ENCODE measurements at places on chromosomes 7 and 10.

- no peak for DNase-seq
Measured at GRCh38 chr10:12980713-12981306, 20.7 kb downstream of the CCDC3 start.

DNA sequence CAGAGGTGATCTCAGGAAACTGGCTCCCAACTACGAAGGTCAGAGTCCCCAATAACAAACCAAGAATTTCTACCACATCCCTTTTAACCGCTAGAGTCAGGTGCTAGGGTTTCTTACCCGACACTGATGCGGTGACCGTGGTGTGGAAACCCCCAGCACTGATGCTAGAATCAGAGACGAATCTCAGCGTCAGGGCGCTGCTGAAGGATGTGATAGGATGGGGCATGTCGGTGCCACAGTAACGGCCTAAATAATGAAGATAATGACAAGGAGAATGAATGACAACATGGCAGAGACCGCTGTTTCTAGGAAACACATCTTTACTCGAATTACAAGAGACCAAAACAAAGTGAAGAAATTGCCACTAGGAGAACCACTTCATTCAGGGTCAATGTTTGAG, 131.1 kb upstream of the RSU1 start:
- DNase-seq, result no peak

- DNase-seq, result no peak
Measured at GRCh38 chr10:69241575-69241974, 21.4 kb downstream of the HKDC1 start.

GRCh38 chr10:129938460-129938859, 25.6 kb downstream of the EBF3 start:
- no peak for DNase-seq

GRCh38 chr10:71840177-71840957, 10.7 kb downstream of the PSAP start:
- DNase-seq, result no peak

DNA sequence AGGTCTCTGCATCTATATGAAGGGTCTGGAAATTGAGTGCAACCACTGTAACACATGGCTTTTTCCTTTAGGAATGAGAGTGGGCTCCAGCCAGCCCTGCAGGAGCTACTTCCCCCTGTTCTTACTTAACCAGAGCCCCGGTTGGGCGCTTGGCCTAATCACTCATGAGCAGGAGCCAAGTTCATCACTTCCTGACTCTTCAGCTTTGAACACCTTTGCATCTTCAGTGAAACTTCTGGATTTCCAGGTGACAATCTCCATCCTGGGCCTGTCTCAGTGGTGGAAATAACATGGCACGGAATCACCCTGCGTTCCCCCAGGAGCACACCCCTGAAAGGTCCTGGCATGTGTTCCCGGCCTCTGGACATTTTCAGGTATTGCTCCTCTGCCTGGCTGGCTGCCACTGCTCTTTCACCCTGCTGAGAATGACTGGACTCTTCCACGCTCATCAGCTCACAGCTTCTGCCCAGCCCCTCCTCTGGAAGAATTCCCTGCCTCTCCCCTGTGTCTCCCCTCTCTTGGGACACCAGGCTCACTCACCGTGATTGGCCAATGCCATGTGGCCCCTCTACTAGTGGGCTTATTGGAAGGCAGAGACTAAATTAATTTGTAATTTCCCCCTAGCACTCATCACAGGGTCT, 229.1 kb upstream of the GRB10 start:
- no peak for DNase-seq

- DNase-seq, result no peak
Measured at GRCh38 chr10:120420421-120420820, 36.6 kb upstream of the PLPP4 start.

- DNase-seq, result peak; percentile 39
Measured at GRCh38 chr10:30434273-30435072, 489 bp downstream of the MAP3K8 start.

DNA sequence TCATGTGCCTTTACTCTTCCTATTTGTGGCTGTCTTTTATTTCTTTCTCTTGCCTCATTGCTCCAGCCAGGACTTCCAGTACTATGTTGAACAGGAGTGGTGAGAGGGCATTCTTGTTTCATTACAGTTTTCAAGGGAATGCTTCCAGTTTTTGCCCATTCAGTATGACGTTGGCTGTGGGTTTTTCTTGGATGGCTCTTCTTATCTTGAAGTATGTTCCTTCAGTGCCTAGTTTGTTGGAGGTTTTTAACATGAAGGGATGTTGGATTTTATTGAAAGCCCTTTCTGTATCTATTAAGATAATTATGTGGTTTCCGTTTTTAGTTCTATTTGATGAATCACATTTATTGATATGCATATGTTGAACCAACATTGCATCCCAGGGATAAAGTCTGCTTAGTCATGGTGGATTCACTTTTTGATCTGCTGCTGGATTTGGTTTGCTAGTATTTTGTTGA, 96.8 kb downstream of the GLCCI1 start:
- no peak for DNase-seq

- no peak for DNase-seq
Measured at GRCh38 chr7:138074540-138074939, 1.7 kb upstream of the AKR1D1 start.

- no peak for DNase-seq
Measured at GRCh38 chr7:82821037-82821436, 341.6 kb downstream of the PCLO start.

GRCh38 chr7:91941450-91941849, 788 bp downstream of the AKAP9 start:
- peak; percentile 11 for DNase-seq

GRCh38 chr7:138208864-138209263, 132.6 kb downstream of the AKR1D1 start:
- DNase-seq, result no peak

GRCh38 chr7:70591643-70592042, 540.3 kb upstream of the GALNT17 start:
- no peak for DNase-seq

DNA sequence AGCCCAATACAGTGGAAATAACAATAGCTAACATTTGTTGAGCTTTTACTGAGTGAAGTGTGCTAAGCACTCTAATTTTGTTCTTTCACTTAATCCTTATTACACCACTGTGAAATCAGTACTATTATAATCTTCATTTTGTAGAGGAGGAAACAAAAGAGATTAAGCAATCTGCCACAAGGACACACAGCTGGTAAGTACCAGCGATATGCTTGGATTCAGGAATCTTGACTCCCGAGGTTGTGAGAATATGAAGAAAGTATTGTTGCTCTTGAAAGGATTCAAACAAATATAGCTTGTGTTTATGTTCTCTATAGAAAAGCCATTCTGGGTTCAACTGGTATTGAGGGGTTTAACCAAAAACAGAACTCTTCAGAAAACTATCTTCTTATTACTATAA, 93.7 kb upstream of the HECTD2 start:
- no peak for DNase-seq

- DNase-seq, result no peak
Measured at GRCh38 chr10:128247576-128247975, 121.4 kb upstream of the MKI67 start.

GRCh38 chr10:69767793-69768192, 33.9 kb upstream of the COL13A1 start:
- DNase-seq, result no peak

DNA sequence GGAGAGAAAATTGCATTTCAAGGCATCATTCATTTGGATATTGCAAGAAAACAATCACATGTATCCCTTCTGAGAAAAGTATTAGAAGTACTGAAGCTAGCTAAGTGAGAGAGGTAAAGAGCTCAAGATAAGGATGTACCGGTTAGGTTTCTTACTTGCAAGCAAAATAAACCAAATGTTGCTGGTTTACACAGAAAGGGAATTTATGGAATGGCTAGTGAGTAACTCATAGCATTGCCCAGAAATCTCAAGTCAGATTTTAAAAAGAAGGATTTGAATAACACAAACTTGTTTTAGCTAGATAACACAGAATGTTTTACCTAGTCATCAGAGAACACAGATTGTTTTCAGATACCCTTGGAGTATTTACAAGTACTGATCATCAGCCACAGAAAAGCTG, 30.6 kb downstream of the KLHL7 start:
- no peak for DNase-seq

- no peak for DNase-seq
Measured at GRCh38 chr10:98408799-98409198, 6.2 kb downstream of the PYROXD2 start.

DNA sequence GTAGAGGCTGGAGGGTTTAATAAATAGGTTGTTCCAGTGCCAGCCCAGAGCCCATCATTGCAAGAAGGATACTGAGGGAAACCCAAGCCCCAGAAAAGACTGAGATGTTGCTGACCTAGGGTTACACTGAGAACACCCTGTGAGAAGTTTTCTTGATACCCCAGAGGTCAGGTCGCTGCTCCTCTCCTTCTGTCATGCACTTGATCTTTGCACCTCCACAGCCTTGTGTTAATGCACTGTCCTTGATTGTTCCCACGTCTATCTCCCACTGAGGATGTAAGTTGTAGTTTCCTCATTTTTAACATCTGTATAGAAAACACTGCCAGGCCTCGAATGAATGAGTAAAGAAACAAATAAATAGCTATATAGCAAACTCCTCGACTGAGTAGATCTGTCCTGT, 195.3 kb upstream of the AHR start:
- DNase-seq, result no peak

- DNase-seq, result no peak
Measured at GRCh38 chr7:66301737-66302136, 96.6 kb downstream of the TPST1 start.

GRCh38 chr7:70659263-70659662, 472.7 kb upstream of the GALNT17 start:
- no peak for DNase-seq

DNA sequence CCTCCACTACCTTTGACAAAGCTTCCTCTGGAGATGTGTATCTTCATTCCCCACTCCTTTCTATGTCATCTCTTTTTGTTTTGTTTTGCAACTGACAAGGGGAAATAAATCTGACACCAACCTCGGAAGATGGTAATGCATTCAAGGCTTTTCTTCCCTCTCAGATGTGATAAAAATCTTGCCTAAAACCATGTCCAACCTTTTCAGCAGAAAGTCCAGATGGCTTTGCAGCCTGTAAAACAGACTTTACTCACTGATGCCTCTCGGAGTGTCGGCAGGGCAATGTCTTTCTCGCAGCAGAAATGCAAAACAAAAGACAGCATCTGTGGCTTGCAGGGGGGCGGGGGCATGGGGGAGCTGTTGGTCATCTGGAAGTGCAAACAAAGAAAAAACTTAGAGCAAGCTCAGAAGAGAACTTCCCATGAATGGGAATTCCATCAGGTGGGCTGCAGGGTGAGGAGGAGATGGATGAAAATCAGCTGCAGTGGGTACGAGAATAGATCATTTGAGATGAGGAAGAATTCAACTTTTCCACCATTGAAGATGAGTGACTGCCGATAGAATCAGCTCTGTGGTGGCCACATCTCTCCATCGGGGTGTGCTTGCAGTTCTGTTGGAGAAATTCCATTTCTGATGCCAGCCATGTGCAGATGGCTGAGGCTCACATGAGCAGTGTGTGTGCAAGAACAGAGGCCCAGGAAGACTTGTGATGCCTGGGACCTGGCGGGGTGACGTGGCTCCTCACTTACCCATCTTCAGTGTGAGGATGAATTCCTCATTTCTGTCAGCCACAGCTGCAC, 237.7 kb downstream of the WDR37 start:
- no peak for DNase-seq

- no peak for DNase-seq
Measured at GRCh38 chr7:4525884-4526283, 156.2 kb upstream of the FOXK1 start.

GRCh38 chr10:132095403-132096113, 29.8 kb downstream of the JAKMIP3 start:
- DNase-seq, result no peak

DNA sequence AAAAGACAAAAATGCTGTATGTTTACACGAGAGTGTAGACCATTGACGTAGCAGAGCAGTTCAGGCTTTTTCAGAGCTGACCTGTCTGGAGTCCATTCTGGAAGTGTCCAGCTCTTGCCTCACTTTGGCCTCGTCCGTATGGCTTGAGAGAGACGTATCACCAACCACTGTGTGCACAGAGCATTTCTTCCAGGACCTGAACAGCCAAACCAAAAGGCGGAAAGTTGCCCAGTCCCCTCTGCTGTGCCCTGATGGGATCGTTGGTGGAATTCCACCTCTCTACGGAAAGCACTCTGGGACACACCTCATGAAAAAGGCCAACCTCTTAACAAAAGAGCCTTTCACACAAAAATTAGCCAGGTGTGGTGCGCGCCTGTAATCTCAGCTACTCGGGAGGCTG, 184.7 kb upstream of the SH2B2 start:
- DNase-seq, result no peak

DNA sequence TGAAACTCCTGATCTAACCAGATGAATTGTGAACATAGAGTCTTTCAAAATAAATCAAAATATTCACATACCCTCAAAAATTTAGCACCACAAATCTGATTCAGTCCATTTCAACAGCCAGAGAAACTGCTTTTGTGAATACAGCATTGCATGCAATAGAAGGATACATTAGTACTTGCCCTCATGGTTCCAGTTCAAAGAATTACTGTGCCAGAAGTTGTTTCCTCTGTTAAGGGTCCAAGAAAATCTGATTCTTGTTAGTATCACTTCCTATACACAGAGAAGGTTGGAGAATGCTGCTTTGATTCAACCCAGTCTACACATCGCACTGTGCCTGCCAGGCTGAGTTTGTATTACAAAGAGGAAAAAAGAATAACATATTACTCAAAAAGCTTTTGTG, 115.6 kb downstream of the TFEC start:
- no peak for DNase-seq

DNA sequence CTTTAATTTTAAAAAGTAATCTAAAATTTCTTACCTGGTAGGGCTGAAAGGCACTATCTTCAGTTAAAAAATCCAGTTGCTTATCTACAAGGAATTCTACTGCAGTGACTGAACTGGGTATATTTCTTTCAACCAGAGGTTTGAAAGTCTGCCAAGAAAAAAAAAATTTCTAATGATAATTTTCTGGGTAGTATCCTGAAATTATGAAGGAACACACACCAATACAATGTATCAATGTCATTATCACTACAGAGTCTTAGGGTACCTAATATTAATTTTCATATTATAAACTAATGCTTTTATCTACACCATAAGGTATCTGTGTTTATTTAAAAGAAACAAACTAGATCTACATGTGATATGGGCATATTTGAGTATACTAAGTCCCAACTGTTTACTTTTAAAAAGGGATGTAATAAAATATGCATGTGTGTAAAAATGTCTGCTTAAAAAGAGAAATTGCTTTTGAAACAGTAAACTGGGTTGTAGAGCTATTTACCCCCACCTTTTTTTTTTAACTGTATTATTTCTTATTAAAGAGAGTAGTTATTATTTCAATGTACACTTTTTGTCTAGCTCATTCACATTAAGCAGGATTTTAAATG, 131.6 kb downstream of the NRBF2 start:
- DNase-seq, result no peak

- DNase-seq, result no peak
Measured at GRCh38 chr10:127441350-127442219, 107.5 kb upstream of the NPS start.

- DNase-seq, result no peak
Measured at GRCh38 chr7:32403463-32404229, 86.5 kb downstream of the LSM5 start.

DNA sequence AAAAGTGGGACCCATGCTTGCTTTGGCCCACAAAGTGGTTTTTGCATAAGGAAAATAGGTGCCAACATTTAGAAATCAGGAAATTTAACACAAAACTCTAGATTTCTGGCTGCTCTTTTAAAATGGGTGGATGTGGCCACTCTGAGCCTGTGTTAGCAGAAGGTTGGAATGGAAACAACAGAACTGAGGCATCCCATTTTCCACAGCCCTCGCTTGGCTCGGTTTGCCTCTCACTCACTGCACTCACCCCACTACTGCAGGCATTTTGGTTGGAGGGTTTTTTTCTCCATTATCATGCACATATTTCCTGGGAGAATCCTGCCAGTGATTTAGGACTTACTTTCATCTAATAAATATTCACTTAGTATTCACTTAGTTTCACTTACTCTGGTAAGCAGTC, 178.9 kb downstream of the BICC1 start:
- DNase-seq, result no peak

Data from activated CD4-positive, alpha-beta T cell treated with anti-CD3 and anti-CD28 coated beads for 1 hour (primary cell).